ENCODE measurements at places on chromosomes 4 and X. TPM values are rescaled to one million over a fixed set of nuclear protein-coding genes. Genes with fewer than 3 reads are reported as not detected.

KLKB1 gene
- total RNA-seq: not detected

CFAP299 gene
- not detected for total RNA-seq

PABPC5 gene
- not detected for total RNA-seq

RTL3 gene
- 0.07 TPM for total RNA-seq

EOLA2 gene
- total RNA-seq: 55.9 TPM

EXOC1L gene
- not detected for total RNA-seq

FAT1 gene
- 152 TPM for total RNA-seq

FGF2 gene
- total RNA-seq: 57.2 TPM

CCDC110 gene
- 0.34 TPM for total RNA-seq

GABRA4 gene
- total RNA-seq: not detected

XKRX gene
- 0.59 TPM for total RNA-seq

IL9R gene
- total RNA-seq: 0.19 TPM

PLRG1 gene
- total RNA-seq: 53.3 TPM

BEND2 gene
- not detected for total RNA-seq

CCKAR gene
- total RNA-seq: not detected

All from A549 treated with Mapracorat at 1 μM for 4 hours (cell line).